ENCODE measurements at places on chromosomes 2 and 18.

- no peak for DNase-seq
Observed at GRCh38 chr2:37377187-37377532, 32.7 kb downstream of the QPCT start.

DNA sequence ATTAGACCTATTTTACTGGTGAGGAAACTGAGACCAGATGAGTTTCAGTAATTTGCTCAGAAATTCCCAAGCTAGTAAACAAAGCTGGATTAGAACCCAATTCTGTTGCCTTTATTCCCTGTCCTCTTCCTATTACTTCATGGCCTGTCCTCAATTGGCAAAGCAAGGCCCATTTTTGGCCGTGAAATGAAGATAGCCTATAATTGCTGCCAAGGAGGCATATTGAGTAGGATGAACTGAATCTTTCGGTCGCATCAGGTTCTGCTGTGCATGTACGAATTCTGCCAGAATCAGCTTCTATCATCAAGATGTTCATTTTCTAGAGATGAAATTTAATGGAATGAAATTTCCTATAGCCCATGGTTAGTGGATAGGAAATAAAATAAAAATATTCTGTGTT lies 1485.2 kb upstream of the PIK3C3 start:
- no peak for DNase-seq

GRCh38 chr2:232882085-232882484 lies 12.0 kb downstream of the SNORC start:
- no peak for DNase-seq

GRCh38 chr2:147348931-147349555 lies 495.8 kb upstream of the ACVR2A start:
- DNase-seq = no peak
